NCI-H774 (cell line): ENCODE measurements at places on chromosomes 7 and 10.

- peak; percentile 20 for DNase-seq
Observed at GRCh38 chr7:29350351-29350750, 155.8 kb downstream of the CHN2 start.

DNA sequence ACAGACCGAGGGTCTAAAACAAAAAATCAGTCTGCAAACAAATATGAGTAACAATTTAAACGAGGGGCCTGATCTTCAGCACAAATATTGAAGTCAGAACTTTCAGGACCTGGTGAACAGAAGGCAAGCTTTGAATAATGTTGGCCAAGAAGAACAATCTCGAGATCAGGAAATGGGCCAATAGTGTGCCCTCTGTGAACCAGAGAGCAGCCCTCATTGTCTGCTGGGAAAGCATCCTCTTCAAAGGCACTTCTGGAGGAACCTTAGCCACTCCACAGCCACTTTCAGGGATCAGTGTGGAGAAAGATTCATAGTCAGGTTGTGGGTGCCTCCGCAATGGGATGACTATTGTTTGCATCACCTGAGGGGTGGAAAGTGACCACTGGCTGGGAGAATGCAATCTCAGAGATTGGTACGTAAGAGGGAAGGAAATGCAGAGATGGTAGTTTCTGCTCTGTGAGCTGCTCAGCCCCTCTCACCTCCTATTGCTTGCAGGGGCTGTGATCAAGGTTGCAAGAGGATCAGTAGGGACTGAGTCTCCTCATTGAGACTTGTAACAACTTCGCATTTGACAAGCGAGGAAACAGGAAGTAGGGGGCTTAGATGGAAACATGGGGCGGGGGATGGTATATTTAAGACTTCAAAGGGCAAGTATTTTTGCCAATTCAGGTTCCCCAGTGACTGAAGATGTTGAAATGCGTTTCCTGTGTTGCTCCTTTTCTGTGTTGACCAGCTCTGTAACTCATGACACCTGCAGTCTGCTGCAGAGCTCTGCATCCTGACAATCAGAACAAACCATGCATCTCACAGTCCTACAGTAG lies 28.4 kb upstream of the IFRD1 start:
- DNase-seq, result no peak

GRCh38 chr10:56927701-56928100 lies 566.6 kb upstream of the ZWINT start:
- DNase-seq, result no peak

DNA sequence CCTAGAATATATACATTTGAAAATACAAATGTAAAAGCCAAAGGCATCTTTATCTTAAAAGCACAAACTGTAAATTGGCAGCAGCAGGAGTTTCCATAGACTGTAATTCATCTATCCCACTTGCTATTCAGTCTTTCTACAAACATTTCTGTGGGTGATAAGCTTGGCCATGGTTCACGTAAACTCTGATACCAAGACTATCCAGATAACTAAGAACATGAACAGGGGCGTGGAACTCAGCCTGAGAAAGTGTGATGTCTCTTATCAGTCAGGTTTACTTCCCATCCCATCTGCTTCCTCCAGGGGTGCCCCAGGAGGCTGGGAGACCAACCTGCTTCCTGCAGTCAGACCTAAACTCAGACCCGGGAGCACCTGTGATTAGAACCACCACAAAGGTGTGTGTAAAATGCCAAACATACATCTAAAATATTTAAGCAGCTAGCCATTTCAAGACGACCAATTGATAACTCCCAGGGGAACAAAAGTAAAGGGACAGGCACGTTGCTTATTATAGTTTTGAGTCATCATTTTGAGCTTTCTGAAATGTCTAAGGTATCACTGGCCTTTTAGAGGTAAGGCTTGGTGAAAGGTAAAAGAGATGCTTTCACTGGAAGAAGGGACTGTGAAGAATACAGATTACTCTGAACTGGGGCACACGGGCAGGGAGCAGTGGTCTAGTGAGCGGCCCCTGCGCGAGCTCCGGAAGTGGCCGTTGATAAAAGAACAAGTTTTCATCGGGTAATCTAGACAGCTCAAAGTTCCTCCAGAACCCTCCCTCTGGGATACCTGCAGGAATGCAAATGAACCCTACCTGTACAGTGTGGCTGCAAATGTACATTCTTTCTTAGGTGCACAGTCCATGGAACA lies 51.5 kb downstream of the RSU1 start:
- DNase-seq, result no peak

DNA sequence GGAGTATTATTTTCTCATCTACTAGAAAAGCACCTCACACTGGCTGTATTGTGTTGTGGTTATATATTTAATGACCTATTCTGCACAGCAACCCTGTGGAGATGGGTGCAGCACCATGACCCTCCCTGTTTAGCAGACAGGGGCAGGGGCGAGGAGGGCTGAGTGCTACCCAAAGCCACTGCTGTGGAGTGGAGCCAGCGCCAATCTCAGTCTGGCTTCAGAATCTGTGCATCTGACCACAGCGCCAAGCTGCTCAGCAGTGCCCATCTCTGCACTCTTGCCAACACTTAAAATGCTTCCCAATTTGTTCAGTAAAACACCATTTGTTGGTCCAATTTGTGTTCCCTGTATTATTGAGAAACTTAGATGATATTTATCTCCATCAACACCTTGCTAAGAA lies 239.1 kb downstream of the ZMYND11 start:
- DNase-seq, result no peak

DNA sequence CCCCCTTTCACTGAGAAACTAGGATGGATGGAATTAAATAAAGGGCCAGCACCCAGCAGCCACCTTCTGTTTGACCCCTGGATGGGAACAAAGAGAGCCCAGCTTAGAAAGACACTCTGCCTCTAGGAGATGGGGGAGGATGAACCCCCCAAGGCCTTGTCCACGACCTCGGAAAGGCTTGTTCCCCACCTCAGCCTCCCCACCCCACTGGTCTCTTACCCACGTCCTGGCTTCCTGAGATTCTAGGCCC lies 9.7 kb downstream of the ITPRIP start:
- no peak for DNase-seq

- no peak for DNase-seq
Observed at GRCh38 chr10:7417807-7418206, 7.0 kb upstream of the SFMBT2 start.

- DNase-seq, result no peak
Observed at GRCh38 chr7:94265456-94265855, 129.2 kb upstream of the COL1A2 start.

DNA sequence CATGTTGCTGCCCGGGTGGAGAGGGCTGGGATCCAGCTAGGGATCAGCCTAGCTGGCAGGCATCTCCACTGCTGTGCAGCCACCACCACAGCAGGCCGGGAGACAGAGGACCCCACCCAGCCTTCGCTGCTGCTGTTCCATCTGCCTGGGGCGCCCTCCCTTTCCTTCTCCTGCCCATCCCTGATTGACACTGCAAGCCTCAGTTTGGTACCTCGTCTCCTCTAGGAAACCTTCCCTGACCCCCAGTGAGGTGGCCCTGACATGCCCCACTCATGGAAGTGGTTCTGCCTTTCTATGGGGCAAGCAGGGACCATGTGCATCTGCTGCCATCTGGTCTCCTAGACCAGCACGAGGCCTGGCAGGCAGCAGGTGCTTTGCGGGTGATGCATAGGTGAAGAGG lies 30.4 kb upstream of the DPYSL4 start:
- DNase-seq, result no peak

DNA sequence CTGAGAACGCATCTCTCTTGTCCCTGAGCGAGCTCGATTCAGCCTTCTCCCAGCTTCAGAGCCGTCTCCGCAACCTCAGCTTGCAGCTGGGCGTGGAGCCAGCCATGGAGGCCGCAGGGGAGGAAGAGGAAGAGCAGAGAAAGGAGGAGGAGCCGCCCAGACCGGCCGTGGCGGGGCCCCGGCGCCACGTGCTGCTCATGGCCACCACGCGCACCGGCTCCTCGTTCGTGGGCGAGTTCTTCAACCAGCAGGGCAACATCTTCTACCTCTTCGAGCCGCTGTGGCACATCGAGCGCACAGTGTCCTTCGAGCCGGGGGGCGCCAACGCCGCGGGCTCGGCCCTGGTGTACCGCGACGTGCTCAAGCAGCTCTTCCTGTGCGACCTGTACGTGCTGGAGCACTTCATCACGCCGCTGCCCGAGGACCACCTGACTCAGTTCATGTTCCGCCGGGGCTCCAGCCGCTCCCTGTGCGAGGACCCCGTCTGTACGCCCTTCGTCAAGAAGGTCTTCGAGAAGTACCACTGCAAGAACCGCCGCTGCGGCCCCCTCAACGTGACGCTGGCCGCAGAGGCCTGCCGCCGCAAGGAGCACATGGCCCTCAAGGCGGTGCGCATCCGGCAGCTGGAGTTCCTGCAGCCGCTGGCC lies 43.2 kb downstream of the CHST3 start:
- DNase-seq, result no peak

GRCh38 chr10:92757066-92757710 lies 67.4 kb downstream of the HHEX start:
- DNase-seq, result no peak

- DNase-seq, result no peak
Observed at GRCh38 chr7:37684927-37685326, 1.4 kb downstream of the GPR141 start.

DNA sequence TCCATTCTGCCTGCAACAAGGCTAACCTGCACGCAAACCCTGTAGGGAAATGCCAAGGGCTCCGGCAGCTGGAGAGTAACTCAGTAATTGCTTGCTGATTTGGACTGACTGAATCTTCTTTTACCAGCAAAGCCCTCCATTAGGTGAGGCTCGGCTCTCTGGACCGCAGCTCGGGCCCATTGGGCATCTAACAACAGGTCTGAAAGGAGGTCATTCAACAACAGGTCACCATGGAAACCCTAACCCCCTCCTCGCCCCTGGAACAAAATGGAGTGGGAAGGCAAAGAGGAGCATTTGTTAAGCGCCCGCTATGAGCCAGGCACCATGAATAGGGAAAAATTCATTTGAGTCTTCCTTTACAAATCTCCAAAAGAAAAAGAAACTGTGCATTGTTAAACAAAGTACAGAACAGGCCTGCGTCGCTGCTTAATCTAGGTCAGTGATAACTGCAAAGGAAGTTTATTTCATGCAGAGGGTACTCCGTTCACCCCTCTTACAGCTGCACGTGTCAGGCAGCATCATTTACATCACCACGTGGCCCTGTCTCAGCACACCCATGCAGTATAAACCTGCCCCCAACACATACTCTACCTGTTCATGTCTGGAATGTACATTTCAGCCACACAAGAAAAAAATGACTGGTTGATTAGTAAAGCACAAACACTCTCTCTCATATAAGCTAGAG lies 248.8 kb upstream of the NEBL start:
- no peak for DNase-seq

- no peak for DNase-seq
Observed at GRCh38 chr10:93150289-93150688, 76.6 kb downstream of the CYP26A1 start.

DNA sequence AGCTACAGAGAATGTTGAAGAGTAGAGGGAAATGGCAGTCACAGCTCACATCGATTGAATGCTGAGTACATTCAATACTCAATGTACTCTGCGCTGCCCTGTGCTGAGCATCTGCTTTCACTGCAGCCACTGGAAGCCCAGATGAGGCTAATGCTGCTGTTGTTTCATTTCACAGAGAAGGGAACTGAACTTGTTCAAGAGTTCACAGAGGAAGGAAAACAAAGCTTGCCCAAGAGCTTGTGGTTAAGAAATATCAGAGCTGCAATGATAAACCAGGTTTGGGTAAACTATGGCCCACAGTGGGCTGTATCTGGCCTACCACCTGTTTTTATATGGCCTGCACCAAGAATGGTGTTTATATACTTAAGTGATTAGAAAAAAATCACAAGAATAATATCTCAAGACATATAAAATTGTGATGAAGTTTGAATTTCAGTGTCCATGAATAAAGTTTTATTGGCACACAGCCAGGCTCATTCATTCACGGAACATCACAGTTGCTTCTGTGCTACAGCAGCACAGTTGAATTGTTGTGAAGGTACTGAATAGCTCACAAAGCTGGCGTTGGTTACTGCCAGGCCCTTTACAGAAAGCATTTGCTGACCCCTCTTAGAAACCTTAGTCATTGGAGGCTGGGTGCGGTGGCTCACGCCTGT lies 64.1 kb downstream of the CFAP58 start:
- no peak for DNase-seq

- DNase-seq, result no peak
Observed at GRCh38 chr10:58856508-58857240, 319.8 kb upstream of the PHYHIPL start.

- DNase-seq, result no peak
Observed at GRCh38 chr10:96831200-96831866, 765 bp upstream of the LCOR start.

DNA sequence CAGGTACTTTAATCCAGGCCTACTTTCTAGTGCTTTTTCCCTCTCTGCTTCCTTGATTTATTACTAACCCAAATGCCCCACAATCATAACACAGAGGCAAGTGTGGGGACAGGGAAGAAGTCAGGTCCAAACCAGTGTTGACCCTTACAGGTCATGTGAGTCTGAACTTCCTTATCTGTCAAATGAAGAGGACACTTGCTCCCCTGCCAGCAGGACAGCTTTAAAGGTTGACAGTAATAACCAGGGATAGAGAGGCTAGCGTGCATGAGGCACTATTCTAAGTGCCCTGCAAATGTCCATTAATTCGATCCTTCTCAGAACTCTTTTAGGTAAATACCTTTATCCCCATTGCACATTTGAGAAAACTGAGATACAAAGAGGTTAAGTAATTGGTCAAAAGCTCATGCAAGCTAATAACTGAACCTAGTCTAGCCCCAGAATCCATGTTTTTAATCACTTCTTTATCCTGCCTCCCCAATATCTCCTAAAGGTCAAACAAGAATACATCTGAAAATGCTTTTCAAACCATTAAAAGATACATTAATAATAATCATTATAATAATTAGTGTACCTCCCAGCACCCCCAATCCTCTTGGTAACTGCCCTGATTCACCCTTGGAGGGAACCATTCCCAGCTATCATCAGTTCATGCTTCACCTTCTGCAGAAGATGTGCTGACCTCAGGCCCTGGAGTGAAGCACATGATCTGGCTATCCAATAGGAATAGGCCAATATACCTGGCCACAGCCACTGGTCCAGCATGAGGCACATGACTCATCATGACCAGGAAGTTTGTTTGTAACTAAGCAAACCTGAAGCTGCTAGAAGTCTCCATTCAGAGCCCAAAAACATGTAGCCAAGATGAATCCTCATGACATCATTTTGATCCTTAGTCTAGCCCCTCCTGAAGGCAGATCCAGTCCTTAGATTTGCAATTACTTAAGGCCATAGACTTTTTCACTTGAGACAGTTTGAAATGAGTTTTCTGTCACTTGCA lies 40.7 kb downstream of the SGMS1 start:
- no peak for DNase-seq

GRCh38 chr10:114375047-114375446 lies 29.3 kb downstream of the AFAP1L2 start:
- no peak for DNase-seq

DNA sequence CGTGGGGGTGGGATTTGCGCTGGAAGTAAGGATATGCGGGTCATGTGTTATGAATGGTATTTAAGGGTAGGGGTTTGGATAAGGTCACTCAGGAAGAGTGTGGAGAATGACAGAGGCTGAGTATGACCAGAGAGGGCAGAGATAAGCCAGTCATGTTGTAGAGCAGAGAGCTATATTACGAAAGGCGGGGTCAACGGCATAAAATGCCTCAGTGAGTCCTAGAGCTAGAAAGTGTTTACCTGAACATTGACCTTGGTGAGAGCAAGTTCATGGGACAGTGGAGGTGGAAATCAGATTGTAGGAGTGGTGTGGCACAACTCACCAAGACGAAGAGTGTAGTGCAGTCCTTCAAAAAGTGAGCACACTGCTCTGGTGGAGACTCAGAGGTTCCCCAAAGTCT lies 13.8 kb downstream of the LMOD2 start:
- DNase-seq, result no peak

- peak; percentile 84 for DNase-seq
Observed at GRCh38 chr7:50449881-50450589, at the start of gene FIGNL1. TSS of gene FIGNL1 (minus strand) at chr7:50450350. CDS start at chr7:50447287, 3,063 bp downstream.

- no peak for DNase-seq
Observed at GRCh38 chr10:20017961-20018360, 201.7 kb downstream of the PLXDC2 start.
